ENCODE measurements at places on chromosomes 4 and X. TPM values are rescaled to one million over a fixed set of nuclear protein-coding genes. Genes with fewer than 3 reads are reported as not detected.

The ANK2 gene
- total RNA-seq = 68.4 TPM

The BST1 gene
- total RNA-seq = 31.8 TPM

The GNRHR gene
- total RNA-seq = not detected

The PCDH7 gene
- 3.8 TPM for total RNA-seq

The KLB gene
- not detected for total RNA-seq

The VCX3B gene
- not detected for total RNA-seq

The F11 gene
- not detected for total RNA-seq

The CITED1 gene
- not detected for total RNA-seq

The TMSB15C gene
- total RNA-seq = 3.2 TPM

The C4orf54 gene
- total RNA-seq = under 0.01 TPM

The MAGEA2 gene
- not detected for total RNA-seq

The PABPC5 gene
- total RNA-seq = 3.2 TPM

The BRS3 gene
- total RNA-seq = not detected

The FUNDC2 gene
- 46.6 TPM for total RNA-seq

The L1CAM gene
- under 0.01 TPM for total RNA-seq

The PDZD4 gene
- under 0.01 TPM for total RNA-seq

The PPP1R2C gene
- not detected for total RNA-seq

The NKRF gene
- total RNA-seq = 5.1 TPM

The SLC16A2 gene
- total RNA-seq = 15.6 TPM

The RPA4 gene
- 1.1 TPM for total RNA-seq

The CTAG1B gene
- not detected for total RNA-seq

The CTAG2 gene
- 0.88 TPM for total RNA-seq
